Effector CD4-positive, alpha-beta T cell (primary cell): ENCODE measurements at places on chromosomes 5 and 9.

DNA sequence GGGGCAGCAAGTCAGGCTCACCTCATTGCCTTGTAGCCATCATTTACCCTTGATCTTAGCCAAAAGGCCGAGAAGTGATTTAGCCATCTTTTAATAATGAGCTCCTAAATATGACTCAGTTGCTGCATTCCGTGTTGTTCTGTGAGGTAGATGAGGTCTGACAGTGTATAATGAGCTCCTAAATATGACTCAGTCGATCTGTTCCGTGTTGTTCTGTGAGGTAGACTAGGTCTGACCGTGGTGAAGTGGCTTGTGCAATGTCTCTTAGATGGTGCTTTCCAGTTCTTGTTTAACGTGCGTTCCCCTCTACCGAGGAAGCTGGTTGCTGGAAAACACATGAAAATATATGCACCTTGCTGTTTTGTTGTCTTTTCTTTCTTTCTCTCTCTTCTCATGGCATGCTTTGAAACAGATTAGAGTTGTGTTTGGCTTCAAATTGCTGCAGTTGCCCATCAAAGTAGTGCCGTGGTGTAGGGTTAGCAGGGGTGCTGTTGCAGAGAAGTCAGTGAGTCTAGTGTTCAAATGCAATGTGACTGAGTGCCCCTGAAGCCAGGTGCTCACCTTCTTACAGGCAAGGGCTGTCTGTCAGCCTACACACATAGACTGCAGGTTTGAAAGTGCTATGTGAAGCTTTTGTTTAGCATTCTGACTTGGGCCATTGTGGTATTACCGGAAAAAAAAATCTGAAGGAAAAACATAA, 118.6 kb downstream of the KDM4C start:
- no peak for DNase-seq

DNA sequence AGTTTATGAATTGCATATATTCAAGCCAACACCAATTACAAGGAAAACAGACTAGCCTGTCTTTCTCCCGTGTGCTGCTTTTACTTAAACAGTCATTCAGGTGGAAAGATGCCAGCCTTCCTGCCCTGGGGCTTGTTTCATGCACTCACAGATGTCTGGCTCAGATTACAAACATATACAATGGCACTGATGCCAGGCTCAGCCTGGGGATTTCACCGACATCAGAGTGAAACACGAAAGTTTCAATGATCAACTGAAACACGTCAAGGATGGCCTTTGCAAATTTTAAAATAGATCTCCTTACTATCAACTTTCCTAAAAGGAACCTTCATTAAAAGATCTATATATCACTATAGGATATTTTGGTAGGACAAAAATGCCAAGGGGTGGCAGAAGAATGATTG, 1576.5 kb downstream of the EFNA5 start:
- DNase-seq: no peak

DNA sequence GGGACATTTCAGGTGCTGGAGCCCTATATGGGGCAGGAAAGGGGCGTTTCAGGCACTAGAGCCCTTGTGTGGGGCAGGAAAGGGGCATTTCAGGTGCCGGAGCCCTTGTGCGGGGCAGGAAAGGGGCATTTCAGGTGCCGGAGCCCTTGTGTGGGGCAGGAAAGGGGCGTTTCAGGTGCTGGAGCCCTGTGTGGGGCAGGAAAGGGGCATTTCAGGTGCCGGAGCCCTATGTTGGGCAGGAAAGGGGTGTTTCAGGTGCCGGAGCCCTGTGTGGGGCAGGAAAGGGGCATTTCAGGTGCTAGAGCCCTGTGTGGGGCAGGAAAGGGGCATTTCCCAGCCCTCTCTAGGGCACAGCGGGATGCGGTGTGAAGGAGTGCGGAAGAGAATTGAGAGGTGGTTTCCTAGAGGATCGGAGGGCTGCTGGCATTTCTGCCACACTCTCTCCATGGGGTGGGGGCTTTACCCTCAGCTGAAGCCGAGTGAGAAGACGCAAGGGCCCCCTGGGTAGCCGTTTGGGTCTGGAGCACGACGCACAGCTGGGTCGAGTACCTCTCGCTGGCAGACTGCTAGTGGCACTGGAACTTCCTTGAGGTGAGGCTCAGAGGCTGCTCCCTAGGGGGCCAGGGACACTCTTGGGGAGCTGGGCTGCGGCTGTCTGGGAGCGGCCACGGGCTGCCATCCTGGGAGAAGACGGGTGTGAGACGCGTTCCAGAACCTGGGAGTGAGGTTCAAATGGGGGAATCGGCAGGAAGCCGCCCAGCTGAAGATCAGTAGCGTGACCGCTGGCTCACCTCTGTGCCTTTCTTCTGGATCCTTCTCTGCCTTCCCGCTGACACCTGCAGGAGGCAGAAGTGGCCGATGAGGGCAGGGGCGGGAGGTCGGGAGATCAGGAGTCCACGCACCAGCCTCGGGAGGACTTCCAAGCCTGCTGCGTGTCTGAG, 122.6 kb upstream of the IRX4 start:
- no peak for DNase-seq

DNA sequence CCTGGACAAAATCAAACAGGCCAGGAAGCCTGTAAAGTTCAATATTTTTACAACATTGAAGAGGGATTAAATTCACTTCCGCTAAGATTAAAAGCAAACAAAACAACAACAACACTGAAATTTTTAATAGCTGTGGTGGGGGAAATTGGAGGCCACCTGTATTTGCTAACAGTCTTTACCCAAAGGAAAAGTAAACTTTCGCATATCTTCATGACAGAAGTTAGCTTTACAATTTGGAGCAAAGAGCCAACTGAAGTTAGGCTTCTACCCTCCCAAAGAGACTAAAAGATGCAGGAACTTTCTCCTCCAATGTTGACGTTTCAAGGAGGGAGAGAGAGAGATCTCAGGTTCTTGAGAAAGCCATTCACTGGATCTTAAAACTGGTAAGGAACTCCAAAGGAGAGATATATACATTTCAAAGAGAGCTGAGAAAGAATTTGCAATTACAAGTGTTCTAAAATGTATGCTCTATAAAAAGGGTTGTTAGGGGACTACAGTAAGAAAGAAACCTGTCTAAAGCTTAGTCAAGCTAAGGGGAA, 349.2 kb upstream of the CDH9 start:
- DNase-seq: no peak

DNA sequence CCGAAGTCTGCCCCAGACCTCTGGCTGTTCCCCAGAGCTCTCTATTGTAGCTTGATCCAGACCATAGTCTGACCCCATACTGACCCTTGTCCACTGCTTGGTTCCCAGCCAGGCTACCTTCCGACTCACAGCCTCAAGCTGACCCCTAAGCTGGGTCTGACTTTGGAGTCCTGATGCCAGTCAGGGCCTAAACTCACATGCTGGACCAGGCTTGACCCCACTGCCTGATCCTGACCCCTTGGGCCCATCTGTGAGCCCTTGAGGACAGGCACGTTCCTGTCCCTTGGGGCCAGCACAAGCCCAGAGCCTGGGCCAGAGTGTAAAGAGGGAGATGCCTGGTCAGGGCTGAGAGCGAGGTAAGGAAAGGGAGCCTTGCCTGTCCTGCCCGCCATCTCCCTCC, 32.7 kb upstream of the ENHO start:
- DNase-seq: no peak

- no peak for DNase-seq
Observed at GRCh38 chr9:34512131-34513078, 10.4 kb downstream of the ENHO start.

- no peak for DNase-seq
Observed at GRCh38 chr9:27394154-27394825, 97.3 kb upstream of the EQTN start.

- DNase-seq: peak; percentile 21
Observed at GRCh38 chr5:154756009-154756867, 1.1 kb downstream of the LARP1 start.

GRCh38 chr9:125746774-125747052, 460 bp upstream of the PBX3 start:
- DNase-seq: no peak

- no peak for DNase-seq
Observed at GRCh38 chr5:142941245-142941644, 171.1 kb downstream of the ARHGAP26 start.

- DNase-seq: no peak
Observed at GRCh38 chr5:98770209-98770910, 3.1 kb upstream of the RGMB start.

GRCh38 chr9:93531374-93531773, 45.0 kb upstream of the PHF2 start:
- DNase-seq: no peak

DNA sequence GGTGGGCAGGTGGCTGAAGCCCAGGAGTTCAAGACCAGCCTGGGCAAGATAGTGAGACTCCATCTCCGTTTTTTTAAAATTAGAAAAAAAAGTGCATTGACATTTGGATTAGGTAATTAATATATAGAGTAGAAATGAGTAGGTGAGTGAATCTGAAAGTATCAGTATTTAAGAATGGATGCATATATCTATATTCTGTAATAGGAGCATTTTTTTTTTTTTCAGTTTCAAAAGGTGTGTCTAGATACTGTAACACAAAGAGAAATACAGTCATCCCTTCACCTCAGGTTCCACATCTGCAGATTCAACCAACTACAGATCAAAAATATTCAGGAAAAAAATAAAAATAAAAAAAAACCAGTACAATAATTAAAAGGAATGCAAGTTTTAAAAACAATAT, 50.8 kb downstream of the RBM27 start:
- DNase-seq: no peak

DNA sequence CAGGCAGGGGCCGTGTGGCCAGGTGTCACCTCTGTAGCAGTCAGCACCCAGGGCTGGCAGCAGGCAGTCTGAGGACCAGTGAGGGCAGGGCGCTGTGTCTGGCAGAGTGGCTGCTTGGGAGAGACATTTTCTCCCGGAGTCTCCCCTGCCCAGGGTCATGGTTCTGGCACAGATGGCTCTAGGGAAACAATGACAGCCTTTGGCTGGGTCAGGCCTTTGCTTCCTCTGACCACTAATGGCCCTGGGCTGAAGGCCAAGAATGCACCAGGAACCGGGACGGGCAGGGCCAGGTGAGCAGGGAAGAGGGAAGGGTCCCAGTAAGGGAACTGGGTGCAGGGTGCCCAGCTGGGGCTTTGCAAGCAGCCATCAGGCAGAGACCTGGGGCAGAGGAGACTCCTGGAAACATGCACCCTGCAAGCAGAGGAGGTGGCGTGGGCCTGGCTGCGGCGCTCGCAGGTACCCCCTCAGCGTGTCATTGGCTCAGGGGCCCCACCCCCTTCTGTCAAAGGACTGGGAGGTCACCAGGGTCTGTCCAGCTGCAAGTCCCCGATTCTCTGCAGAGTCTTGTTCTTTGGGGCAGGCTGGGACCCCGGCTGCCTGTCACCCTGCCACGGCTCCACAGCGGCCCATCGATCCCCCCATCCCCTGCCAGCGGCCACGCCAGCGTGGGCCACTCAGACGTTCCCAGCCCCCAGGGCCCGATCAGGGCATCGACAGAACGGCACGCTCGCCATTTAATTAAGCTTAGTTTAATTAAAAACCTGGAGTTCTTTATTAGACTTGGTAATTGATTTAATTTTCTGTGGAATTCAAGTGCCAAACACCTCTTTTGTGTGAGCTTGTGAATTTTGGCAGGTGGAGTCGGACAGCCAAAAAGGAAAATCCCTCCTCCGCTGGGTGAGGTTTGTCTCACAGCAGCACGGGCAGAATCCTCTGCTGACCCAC, 18.9 kb upstream of the TMEM250 start:
- DNase-seq: no peak

- DNase-seq: no peak
Observed at GRCh38 chr5:135335031-135335828, 63.8 kb downstream of the MACROH2A1 start.

GRCh38 chr9:127854184-127854806, at the start of gene ENG:
ENG (minus strand) TSS chr9:127854658; CDS start chr9:127854355, 303 bp downstream.
- DNase-seq: no peak

DNA sequence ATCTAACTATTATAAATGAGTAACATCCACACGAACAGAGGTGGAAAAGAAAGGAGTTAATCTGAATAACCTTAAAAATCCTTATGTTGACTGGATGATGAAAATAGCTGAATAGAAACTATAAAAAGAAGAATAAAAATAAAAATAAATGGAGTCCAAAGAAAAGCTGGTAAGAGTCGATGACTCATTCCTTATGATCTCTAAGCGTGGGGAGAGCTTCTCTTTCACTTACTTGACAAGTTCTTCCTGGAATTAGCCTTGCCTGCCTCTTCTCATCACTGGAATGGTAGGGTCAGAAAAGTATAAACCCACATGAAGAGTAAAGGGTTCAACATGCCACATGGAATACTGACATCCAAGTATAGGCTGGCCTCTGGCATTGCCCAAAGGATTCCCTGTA, 477.0 kb upstream of the RGMB start:
- DNase-seq: no peak

- no peak for DNase-seq
Observed at GRCh38 chr5:111511174-111511830, 1.0 kb downstream of the STARD4 start.

- no peak for DNase-seq
Observed at GRCh38 chr9:113322671-113323070, 17.4 kb downstream of the WDR31 start.

DNA sequence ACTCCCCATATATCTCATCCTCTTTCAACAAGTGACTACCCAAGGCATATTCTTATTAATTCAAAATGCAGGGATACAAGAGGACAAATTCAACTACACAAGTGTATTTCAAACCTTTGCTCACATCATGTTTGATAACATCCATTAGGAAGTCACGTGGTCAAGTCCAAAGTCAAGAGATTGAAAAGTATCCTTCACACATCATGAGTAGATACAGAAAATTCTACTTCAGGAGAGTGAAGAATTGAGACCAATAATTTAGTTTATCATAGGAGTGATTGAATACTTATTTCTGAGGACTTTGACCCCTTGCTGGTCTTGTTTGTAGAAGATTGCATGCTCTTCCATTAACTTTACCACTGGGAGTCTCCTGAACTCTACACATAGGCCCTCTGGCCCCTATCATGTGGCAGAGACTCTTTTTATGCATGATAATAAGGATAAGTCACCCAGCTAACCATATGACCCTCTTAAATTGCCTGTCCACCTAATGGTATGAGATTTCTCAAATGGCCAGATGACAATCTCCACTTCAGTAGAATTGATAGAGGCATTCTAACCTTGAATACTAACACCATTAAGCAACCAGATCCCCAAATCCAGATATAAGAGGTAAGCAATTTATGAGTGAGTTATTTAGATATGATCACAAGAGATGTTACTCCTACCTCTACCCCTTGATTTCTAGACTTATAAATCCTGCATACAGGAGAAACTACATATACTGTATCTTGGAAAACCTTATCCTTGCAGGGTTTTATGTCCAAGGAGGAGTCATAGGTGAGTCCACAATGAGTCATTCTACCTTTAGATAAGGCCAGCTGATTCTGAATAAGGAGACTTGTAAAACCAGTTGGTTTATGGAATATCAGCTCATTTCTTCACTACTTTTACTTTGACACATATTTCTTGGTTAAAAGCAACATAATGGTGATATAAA, 26.6 kb upstream of the SLC46A2 start:
- DNase-seq: no peak

GRCh38 chr5:73464016-73464745, 15.6 kb upstream of the FOXD1 start:
- DNase-seq: no peak

DNA sequence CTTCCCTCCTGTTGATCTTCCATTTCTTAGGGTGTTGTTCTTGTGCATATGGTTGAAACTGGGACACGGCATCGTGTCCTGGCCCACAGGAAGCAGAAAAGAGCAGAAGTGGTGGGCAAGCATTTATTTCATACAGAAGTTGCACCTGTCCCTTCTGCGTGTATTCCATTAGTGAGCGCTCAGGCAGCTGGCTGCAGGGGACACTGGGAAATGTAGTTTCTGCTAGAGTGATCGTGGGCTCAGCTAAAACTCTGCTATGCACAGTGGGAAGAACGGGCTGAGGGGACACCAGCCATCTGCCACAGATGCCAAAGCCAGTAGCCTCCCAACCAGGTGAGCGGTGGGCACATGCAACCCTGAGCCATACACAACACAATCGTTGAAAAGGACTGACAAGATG, 57.4 kb upstream of the ASS1 start:
- DNase-seq: no peak
